CD4-positive, alpha-beta T cell treated with Interleukin-15 for 4 hours (primary cell): ENCODE measurements at places on chromosomes 3 and 15.

DNA sequence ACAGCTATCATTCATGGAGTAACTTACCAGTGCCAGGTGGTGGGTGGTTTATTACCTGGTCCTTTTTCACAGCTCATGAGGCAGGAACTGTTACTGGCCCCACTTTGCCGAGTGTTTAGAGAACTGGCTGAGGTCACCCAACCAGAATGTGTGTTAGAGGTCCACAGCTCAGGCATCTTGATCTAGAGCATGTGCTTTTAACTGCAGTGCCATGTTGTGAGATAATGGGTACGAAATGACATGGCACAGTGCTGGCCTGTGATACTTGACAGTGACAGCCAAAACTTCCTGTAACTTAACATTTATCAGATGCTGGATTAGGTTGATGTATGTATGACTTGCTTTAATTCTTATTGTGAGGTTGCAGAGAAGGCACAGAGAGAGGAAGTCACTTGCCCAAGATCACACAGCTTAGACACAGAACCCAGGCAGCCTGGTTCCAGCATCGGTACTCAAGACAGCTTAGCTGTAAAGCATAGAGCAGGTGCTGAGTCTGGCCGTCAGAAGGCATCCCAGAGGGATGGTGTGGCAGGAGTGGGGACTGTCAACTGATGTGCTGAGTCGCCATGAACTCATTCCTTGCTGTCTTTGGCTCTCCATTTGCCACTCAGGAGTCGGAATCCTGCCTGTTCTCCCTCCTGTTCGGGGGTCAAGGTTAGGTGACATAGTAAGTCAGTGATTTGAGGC, 9.6 kb downstream of the MCM2 start:
- DNase-seq = no peak

DNA sequence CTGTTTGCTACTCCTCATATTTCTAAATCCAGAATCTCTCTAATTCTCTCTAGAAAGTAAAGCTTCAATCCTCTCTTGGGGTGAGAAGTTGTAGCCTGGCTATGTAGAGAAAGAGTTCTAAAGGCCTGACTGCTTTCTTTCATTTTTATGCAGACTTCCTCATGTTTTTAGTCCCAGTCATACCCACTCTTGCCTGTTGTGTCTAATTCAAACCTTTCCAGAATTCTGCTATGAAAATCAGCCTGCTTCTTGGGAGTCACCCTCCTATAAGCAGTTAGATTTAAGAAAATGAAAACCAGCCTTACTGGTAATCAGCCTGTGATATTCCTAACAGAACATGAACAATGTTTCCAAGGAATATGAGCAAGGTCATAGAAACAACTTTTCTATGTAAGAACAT, 14.8 kb upstream of the ZNF639 start:
- DNase-seq = no peak

DNA sequence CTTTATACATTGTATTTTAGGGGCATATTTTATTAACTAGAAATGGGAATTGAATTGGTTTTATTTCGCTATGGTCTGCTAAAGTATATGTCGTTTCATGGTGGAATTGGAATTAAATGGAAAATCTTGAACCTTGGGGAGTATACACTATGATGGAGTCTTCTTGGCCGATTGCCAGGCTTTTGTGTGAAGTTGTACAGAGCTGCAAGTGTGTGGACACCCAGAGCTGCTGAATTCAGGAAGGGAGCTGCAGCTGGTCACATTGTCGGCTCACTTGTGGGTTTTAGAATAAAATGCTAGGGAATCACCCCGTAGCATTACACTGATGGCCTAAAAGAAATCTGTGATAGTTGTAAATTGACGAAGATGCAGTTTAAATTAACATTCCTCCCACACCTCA, 35.1 kb downstream of the USP3 start:
- DNase-seq = no peak

- DNase-seq = no peak
Measured at GRCh38 chr15:35260941-35261340, 175.8 kb upstream of the NANOGP8 start.

GRCh38 chr3:118886708-118887107, 147.9 kb downstream of the IGSF11 start:
- no peak for DNase-seq

DNA sequence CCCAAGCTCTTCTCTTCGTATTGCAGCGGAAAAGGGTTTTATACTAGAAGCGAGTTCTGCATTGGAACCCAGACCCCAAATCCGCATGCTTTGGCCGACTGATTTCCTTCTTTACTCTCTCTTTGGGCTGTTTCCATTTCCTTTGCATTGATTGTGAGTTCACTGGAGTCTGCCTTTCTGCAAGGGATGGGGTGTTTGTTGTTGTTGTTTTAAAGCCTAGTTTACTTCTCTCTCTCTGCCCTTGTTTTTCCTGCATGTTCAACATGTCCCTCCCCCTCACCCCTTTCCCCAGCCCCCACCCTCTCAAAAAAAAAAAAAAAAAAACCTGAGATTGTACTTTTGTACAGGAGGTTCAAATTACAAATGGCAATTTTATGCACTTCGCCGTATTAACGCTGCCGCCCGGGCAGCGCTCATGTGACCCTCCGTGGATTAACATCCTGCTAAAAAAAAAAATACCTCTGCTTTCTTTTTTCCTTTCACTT, 2.2 kb downstream of the NR2F2 start:
- no peak for DNase-seq
